ENCODE measurements at places on chromosomes 12 and 14.

DNA sequence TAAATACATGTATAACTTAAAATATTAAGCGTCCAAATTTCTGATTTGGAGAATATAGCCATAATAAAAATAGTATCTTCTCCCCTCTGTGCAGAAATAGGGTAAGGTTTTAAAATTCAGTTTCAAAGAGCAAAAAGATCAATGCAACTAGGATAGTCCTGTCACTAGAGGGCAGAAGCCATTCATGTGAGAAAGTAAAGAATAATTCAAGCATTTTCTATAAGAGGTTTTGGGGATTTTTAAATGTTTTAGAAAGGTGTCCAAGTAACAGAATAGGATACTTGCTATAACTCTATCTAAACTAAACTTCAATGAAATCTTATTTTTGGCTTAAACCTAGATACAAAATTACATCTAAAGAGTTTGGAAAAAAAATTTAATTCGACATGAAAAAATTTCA is 50.3 kb downstream of the ADAMTS20 start:
- no peak for DNase-seq

- DNase-seq, result no peak
Measured at GRCh38 chr14:99234961-99235571, 36.9 kb downstream of the BCL11B start.

DNA sequence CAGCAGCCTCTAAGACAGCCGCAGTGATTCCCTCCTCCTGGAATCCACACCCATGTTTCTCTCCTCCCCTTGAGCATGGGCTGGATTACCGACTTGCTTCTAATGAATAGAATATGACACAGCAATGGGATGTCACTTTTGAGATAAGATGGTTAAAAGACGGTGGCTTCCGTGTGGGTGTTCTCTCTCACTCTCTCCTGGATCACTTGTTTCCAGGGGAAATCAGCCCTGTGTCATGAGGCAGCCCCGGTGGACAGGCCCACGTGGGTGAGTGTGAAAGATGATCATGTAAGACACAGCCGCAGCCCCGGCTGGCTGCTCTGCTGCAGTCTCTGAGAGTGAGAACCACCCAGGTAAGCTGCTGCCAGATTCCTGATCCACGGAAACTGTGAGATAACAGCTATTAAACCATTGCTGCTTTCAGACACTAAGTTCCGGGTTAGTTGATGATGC is 10.7 kb downstream of the MOAP1 start:
- DNase-seq, result no peak

- no peak for DNase-seq
Measured at GRCh38 chr14:31090883-31091764, 64.9 kb upstream of the STRN3 start.

GRCh38 chr12:2980630-2981029 is 21.4 kb downstream of the TEAD4 start:
- DNase-seq, result no peak

GRCh38 chr14:41037388-41037787 is 569.3 kb upstream of the LRFN5 start:
- no peak for DNase-seq

DNA sequence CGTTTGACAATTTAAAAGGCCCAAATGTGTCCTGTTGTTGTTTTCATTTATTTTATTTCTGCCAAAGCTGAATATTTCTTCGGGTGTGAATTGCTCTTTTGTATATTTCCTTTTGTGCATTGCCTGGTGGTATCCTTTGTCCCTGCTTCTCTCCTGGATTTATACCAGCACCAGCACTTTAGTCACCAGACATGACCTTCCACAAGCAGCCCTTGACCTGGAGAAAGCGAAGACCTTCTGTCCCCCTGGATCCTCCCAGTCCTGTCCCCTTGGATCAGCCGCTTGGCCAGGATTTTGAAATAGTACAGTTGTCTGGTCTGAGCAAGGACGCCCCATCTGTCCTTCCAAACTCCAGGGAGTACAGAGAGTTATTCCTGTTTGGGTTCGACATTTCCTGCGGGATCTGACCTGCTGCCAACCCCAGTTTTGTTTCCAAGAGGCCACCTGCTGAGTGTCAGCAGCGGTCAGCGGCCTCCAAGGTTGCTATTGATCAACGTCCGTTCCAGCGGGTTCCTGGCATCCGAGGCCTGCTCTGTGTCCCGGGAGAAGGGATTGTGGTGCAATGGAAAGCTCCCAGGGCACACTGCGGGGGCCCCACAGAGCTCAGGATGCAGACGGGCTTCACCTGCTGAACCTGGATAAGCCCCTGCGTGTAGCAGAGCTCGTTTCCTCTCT is 45.1 kb upstream of the CHGA start:
- no peak for DNase-seq

DNA sequence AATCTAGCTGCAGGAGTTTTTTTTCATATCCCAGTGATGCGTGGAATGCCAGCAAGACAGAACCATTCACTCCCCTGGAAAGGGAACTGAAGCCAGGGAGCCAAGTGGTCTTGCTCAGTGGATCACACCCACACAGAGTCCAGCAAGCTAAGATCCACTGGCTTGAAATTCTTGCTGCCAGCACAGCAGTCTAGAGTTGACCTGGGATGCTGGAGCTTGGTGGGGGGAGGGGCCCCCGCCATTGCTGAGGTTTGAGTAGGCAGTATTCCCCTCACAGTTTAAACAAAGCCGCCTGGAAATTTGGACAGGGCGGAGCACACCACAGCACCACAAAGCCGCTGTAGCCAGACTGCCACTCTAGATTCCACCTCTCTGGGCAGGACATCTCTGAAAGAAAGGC is 86.9 kb upstream of the STXBP6 start:
- no peak for DNase-seq

- DNase-seq, result no peak
Measured at GRCh38 chr12:16150276-16150675, 127.2 kb downstream of the SLC15A5 start.

GRCh38 chr12:100715976-100716944 is 78.3 kb upstream of the ANO4 start:
- DNase-seq, result no peak

GRCh38 chr14:102419716-102420115 is 57.0 kb downstream of the TECPR2 start:
- no peak for DNase-seq

DNA sequence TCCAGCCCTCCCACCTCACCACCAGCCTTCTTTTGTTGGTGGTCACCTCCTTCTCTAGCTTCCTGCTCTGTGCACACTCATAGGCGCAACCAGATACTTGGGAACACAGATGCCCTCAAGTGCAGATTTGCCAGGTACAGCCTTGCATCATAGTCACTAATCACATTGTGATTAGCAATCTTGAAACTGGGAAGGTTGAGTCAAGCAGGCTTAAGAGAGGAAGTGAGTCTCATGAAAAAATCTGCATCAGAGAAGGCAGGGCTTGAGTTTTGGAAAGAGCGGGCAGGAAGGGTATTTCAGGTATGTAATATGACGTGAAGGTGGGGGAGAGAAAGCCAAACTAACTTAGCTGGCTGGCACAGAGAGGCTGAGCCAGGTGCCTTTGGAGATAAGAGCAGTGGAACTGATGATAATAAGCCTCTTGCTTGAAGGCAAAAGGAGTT is 2.7 kb upstream of the RABGGTA start:
- DNase-seq, result no peak

GRCh38 chr12:32737715-32738114 is 18.0 kb downstream of the YARS2 start:
- DNase-seq, result no peak

- no peak for DNase-seq
Measured at GRCh38 chr14:36665887-36666415, 4.3 kb downstream of the PAX9 start.

DNA sequence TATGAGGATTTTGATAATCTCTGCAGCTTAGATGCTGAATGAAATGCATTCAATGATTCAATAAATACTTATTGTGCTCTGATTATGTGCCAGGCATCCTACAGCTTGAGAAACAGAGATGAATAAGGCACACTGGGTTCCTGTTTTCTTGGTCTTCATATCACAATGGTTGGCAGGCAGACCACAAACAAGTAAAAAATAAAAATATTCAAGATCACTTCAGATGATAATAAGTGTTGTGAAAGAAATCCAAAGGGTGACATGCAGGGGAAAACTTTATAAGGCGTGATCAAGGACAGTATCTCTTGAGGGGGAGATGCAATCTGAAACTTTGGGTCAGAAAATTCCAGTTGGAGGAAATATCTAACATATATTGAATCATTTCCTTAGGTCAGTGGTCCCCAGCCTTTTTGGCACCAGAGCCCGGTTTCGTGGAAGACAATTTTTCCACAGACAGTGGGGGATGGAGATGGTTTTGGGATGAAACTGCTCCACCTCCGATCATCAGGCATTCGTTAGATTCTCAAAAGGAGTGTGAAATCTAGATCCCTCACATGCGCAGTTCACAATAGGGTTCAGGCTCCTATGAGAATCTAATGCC is 73.7 kb upstream of the RAP1B start:
- DNase-seq, result no peak

- DNase-seq, result no peak
Measured at GRCh38 chr12:71009430-71010142, 89.0 kb upstream of the PTPRR start.

GRCh38 chr14:68735856-68736255 is 57.0 kb downstream of the ZFP36L1 start:
- no peak for DNase-seq

DNA sequence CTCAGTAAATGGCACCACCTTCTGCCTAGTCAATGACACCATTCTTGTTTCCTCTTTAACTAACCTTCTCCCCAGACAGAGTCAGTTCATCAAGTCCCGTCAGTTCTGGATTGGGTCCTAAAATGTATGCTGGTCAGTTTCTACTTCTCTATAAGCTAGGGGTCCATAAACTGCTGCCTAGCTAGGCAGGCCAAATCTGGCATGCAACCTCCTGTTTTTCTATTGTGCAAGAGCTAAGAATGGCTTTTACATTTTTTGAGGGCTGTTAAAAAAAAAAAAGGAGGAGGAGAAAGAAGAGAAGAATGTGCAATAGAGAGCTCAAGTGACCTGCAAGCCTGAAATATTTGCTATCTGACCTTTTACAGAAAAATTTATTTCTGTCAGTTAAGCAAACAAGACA is 6.4 kb upstream of the TMED10 start:
- DNase-seq, result no peak

- DNase-seq, result no peak
Measured at GRCh38 chr12:54139019-54139418, 49.8 kb downstream of the SMUG1 start.

GRCh38 chr12:78209846-78210505 is 379.3 kb downstream of the NAV3 start:
- no peak for DNase-seq

DNA sequence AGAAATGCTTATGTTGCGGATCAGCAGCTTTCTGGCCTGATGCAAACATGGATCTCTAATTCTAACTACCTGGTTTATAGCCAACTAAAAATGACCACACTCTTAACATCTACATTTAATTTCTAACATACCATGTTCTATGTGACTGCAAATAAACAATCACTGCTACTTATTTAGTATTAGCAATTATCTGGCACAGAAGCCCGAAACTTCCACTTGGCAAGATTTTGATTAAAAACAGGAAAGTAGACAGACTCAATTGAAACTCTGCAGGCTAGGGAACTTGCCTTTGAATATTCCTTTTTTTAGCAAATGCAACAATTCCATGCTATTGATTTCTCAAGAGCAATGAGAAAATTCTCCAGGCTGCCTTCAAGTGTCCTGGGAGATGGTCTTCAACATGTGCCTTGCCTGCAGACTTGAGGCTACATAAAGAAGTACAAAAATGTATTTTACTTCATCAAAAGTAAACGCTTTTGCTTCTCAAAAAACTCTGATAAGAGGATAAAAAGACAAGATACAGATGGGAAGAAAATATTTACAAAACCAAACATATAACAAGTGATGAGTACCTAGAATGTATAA is 9.1 kb upstream of the TMCC3 start:
- DNase-seq, result no peak

GRCh38 chr14:58096731-58097130 is 55.3 kb downstream of the ARMH4 start:
- DNase-seq, result no peak

- no peak for DNase-seq
Measured at GRCh38 chr14:64919618-64920017, 5.4 kb downstream of the CHURC1 start.

DNA sequence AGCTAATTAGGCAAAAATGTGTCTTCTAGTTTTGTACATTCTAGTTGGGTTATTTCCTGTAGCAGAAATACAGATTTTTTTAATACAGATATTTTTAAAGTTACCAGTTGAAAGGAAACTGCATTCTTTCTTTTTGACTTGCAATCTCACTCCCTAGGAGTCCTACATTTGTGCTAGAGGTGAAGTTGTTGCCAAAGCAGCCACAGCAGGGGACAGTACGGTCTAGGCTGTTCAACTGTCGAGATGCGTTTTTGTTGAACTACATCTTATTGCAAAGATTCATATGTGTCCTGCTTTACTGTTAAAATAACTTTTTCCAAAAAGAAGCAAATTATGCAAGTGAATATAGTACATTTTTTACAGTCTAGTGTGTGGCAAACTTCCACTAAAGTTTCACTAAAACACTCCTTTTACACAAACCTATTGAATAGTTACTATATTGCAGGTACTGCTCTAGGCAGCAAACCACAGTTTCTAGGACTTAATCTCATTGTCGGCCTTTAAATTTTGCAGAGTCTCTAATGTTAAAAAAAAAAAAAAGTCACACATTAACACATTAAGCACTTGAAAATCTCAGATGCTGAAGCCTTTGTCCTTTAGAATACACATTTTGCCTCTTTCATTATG is 30.2 kb upstream of the SRGAP1 start:
- DNase-seq, result no peak

DNA sequence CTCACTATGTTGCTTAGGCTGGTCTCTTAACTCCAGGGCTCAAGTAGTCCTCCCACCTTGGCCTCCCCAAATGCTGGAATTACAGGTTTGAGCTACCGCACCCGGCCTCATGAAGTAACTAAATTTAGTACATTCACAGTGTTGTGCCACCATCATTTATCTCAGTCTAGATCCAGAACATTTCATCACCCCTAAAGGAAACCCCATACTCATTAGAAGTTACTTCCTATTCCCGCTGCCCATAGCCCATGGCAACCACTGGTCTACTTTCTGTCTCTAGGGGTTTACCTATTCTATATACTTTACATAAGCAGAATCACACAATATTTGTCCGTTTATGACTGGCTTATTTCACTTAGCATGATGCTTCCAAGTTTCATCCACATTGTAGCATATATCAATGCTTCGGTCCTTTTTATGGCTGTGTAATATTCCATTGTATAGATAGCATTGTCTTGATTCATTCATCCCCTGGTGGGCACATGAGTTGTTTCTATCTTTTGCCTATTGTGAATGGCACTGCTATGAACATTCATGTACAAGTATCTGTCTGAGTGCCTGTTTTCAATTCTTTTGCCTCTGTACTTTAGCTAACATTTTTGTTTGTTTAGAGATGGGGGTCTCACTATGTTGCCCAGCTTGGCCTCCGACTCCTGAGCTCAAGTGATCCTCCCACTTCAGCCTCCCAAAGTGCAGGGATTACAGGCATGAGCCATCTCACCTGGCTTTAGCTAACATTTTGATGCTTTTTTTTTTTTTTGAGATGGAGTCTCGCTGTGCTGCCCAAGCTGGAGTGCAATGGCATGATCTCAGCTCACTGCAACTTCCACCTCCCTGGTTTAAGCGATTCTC is 10.2 kb upstream of the SH2B3 start:
- DNase-seq, result no peak
